ENCODE measurements at places on chromosomes 5 and 9.

DNA sequence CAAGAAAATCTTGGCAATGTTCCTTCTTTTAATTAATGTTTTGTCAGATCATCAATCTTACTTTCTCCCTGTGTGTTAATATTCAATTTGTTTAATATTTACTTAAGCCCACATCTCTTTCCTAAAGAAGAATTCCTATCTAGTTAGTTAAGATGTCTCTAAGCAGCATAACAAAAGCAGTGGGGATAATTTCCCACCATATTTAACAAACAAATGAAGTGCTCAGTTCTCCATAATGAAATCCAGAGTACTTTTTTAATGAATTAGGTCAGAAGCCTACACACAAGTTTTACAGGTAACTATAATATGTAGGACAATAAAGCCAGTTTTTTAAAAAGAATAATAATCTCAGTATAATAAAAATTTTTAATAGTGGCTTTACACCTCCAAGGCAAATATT is 1918.8 kb downstream of the EFNA5 start:
- DNase-seq = no peak

DNA sequence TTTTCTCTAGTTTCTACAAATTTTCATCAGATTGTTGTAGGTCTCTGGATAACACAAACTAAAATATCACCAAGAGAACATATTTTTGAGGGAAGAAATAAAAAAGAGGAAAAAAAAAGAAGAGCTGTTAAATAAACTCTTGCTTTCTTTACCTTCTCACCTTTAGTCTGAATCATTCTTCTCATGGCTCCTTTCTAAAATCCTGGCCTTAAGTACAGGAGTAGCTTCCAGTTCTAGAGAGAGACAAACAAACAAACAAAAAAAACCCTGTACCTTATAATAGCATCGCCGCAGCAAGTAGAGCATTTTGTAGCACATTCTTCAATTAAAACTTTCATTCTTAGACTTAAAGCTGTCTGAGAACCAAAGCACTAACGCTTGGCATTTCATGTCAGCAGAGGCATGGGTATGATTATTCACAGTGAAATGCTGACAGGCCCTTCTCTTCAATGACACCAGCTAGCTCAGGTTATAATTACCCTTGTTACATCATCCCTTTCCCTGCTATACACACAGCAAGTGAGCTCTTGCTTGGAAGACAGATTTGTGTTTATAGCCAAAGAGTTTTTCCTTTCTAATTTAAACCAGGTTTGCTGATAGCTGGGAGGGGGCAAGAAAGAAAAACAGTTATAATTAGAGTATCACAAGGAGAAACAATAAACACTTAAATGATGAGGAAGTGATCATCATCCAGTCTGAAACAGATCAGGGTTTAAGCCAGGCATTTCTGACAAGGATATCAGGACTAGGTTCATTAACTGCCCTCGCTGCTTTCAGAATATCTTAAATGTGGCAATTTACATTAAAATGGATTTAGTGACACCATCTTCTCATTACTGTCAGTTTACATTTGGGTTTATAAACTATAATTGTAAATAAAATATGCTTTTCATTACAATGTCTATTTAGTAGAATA is 510.9 kb upstream of the ZNF608 start:
- DNase-seq = peak; percentile 72

GRCh38 chr9:129811967-129812363 is 9.0 kb downstream of the TOR1B start:
- DNase-seq = no peak

- no peak for DNase-seq
Observed at GRCh38 chr5:53403291-53403690, 77.1 kb upstream of the FST start.

DNA sequence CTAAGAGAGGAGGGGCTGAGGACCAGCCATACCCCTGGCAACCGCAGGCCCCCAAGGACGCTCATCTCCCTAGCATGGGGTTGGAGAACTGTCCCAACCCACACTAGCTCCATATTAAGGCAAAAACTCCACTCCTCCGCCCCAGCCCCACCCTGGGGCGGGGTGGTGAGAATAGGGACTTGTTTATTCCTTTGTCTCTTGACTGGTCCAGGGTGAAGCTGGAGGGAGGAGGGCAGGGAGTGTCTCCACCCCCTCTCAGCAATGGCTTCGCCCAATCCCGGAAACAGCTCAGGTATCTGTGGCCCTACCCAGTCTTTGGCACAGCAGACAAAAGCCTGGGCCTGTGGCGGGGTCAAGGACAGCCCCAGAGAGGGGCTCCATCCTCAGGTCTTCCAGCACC is 16.9 kb downstream of the PRRX2 start:
- DNase-seq = no peak

- no peak for DNase-seq
Observed at GRCh38 chr9:70257991-70258691, 637 bp upstream of the SMC5 start.
